ENCODE measurements at places on chromosomes 4 and X.

GRCh38 chr4:2637956-2638552, 101.6 kb downstream of the FAM193A start:
- DNase-seq = no peak

DNA sequence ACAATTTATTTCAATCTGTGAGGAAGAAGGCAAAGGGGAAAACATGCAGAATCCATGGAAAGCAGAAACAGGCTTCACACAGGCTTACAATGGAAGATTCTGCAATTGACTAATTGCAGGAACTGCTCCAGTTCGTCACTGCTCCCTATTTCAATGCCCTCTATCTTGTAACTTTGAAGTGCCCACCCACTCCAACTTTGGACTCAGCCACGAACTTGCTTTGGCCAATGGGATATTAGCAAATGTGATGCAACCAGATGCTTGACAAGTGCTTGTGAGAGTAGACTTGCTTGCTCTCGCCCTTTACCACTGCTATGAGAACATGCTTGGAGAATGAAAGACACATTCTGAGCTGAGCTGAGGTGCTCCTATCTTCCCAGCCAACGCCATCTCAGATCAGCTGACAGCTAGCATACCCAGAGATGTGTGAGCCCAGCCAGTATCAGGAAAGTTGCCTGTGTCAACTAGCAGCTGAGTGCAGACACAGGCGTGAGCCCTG, 105.7 kb upstream of the PTCHD1 start:
- no peak for DNase-seq

- DNase-seq = peak; percentile 80
Observed at GRCh38 chr4:176587920-176588319, 204.8 kb downstream of the VEGFC start.

DNA sequence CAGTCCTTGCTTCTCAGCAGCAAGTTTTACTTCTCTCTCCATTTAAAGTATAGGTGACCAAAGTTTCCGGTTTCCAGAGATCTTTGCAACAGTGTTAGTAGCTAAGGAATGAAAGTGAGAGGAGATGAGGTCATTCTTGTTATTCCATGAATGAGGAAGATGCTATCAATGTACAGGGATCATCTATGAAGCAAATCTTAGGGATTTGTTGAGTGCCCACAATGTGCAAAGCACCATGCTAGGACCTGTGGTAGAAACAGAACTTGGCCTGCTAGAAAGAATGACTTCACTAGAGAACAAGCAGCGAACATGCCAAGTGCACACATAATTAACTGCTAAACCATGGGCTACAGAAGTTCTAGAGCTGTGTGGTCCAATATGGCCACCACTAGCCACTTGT, 112.5 kb downstream of the MID1 start:
- no peak for DNase-seq
